AG04450 (cell line): ENCODE measurements at places on chromosomes 5 and 9.

DNA sequence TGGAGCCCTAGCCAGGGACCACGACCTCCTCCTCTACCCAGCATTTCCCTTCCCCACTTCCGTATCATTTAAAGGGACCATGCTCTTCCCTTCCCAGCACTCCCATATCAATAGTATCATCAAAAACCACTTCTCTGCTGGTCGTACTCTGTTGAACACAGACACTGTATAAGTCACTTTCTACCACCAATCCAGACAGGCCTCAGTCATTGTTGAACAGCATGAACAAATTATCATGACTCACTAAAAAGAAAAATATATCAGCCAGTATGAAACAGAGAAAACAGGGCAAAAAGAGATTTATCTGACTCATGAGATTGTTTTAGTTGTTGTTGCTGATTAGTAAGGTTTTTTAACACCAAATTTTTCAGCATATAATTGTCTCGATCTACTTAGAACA is 89.8 kb downstream of the CDKN2A start:
- no peak for DNase-seq

DNA sequence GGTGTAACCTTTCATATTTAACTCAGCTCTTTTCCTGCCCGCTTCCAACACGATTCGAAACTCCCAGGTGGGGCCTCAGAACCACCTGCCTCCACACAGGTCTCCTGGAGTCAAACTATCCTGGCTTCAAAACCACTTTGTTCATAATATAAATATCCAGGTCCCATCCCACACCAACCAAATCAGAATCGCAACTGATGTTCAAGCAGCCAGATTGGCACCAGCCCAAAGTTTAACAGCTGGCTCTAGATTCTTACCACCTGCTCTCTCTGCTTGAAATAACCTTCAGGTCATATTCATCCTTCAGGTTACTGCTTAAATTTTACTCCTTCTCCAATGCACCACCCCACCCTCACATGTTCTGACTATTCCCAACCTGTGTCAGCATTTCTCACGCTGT is 231.4 kb upstream of the TRPM3 start:
- DNase-seq = no peak

- no peak for DNase-seq
Observed at GRCh38 chr5:123451047-123451446, 27.8 kb upstream of the CEP120 start.

GRCh38 chr5:110716247-110717245 is 9.9 kb downstream of the TMEM232 start:
- DNase-seq = no peak

DNA sequence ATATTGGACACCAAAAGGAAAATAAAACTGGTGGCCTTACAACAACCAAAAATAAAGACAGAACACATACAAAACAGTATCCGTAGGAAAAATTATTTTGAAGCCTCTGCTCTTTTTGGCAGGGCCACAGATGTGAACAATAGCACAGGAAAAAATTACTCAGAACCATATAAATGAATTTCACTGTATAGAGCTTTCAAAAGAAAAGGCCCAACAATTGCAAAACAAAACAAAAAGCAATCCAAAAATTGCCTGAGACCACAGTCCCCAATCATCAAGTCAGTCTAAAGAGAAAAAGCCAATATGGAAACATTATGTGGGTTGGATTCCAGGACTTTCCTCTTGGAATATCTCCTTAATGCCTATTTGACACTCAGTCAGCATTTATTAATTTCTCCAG is 243.8 kb downstream of the CEMIP2 start:
- no peak for DNase-seq

- no peak for DNase-seq
Observed at GRCh38 chr5:159112436-159112835, 12.7 kb upstream of the EBF1 start.

GRCh38 chr9:133368249-133368881 is 7.5 kb downstream of the SURF4 start:
- DNase-seq = no peak

- no peak for DNase-seq
Observed at GRCh38 chr5:151318850-151319732, 15.5 kb upstream of the SLC36A3 start.

GRCh38 chr5:18314192-18314778 is 680.0 kb downstream of the TAF11L14 start:
- no peak for DNase-seq

DNA sequence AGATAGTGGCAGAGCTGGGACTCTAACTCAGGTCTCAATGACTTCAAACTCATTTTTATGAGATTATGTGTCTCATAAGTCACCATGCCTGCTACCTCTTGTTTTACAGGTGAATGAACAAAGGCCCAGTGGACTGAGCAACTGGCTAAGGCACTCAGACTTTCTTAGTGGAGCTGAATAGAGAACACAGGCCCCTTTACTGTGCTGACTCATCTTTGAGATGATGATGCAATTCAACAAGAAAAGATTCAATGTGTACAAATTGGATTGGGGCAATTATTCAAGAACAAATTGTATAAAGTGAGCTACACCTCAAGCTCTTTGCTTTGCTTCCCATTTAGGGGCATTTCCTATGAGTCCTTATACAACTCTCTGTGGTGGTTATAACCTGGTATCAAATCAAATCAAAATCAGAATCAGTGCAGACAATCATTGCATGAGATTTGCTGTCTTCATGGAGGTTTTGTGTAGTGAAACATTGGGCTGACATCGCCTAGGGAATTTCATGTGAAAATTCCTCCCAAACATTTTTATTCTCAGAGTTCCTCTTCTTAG is 84.3 kb upstream of the PPP2R2B start:
- no peak for DNase-seq

- no peak for DNase-seq
Observed at GRCh38 chr9:114426046-114426948, 38.5 kb upstream of the AKNA start.

DNA sequence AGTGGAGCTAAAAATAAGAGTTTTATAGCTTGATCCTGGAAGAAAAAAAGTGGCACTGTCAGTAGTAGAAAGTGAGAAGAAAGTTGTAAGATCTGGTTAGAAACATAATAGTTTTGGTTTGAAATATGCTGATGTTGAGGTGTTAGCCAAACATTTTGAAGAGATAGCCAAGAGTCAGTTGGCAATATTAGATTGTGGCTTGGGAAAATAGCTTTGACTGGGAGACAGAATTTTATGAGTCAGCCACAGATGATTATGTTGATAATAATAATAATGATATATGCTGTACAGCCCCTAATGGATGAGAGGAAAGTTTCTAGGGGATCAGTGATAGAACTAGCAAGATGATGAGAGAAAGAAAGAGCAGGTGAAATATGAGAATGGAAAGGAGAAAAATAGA is 12.4 kb upstream of the CDH18 start:
- no peak for DNase-seq

DNA sequence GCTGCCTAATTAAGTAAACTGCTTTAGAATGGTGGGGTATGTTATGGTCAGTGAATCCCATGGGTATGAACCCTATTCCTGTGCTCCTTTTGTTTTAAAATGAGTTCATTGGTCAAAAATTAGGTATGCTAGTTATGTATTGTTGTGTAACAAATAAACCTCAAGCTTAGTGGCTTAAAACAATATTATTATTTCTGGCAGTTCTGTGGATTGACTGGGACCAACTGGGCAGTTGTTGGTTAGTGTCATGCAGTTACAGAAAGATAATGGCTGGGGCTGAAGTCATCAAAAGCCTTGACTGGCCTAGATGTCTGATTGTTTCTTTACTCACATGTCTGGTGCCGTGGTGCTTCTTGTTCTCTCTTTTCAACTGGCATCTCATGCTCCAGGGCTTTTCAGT is 8.9 kb upstream of the PTAR1 start:
- no peak for DNase-seq

GRCh38 chr9:248278-248961 is 33.8 kb downstream of the DOCK8 start:
- no peak for DNase-seq

- no peak for DNase-seq
Observed at GRCh38 chr5:83404182-83404716, 67.3 kb upstream of the VCAN start.

DNA sequence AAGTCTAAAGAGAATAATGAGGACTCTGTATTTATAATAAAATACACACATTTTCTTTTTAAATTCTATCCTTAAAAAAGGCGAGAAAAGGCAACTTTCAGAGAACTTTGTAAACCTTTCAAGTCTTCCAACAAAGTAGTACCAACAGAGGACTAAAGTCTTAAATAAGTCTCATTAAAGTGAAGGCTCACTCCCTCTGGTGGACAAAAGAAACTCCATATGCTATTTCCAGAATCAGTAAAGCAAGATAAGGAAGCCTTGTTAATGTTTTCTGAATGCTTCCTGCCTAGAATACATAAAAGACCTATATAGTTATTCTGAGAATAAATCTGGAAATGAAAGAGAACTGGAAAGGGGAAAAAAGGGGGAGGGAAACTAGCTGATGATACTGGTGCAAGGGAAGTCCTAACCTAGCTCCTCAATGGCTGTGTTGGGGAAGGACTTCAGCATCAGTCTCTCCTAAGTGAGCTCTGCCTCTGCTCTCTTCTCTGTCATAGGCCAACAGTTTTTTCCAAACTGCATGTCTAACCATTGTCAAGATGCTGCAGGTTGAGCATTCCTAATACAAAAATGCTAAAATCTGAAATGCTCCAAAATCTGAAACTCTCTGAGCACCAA is 7.2 kb downstream of the HMGCS1 start:
- peak; percentile 32 for DNase-seq

DNA sequence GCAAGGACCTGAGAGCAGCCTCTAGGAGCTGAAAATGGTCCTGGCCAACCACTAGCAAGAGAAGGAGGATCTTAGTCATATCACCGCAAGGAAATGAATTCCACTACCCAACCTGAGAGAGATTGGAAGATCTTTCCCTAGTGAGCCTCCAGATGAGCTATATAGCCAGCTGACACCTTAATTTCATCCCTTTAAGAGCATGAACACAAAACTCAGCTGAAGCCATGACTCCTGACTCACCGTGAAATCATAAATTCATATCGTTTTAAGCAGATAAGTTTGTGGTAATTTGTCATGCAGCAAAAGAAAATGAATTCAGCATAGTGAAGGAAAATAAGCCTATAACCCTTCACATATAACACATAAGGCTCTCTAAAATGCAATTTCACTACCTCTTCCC is 23.5 kb downstream of the MAPKAP1 start:
- DNase-seq = no peak

- peak; percentile 27 for DNase-seq
Observed at GRCh38 chr5:38551030-38552017, 5.1 kb downstream of the LIFR start.

- no peak for DNase-seq
Observed at GRCh38 chr9:77194423-77194822, 17.1 kb downstream of the VPS13A start.

GRCh38 chr5:9841516-9842170 is 211.5 kb upstream of the TAS2R1 start:
- no peak for DNase-seq

- DNase-seq = no peak
Observed at GRCh38 chr5:44646016-44646415, 162.7 kb upstream of the MRPS30 start.

- no peak for DNase-seq
Observed at GRCh38 chr9:134215420-134215698, 51.0 kb upstream of the RNU6ATAC start.

- DNase-seq = no peak
Observed at GRCh38 chr5:146409054-146409671, 38.0 kb upstream of the TCERG1 start.

DNA sequence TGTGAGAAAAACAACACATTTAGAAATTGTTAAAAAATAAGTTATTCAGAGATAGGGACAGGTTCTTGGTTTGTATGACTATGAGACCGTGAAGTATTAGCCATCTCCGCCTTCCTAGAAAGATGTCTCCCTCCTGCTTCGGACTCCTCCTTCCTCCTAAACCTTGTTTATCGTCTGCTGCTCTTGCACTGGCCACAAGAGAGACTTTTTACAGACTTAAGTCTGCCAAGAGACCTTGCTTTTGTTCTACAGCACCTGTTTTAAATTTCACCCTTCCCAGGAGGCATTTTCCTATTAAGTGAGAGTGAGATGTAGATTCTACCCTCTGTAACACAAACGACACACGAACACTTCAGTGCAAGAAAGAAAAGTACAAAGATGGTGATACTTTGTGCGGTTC is 274.6 kb downstream of the ARHGEF28 start:
- DNase-seq = no peak

- no peak for DNase-seq
Observed at GRCh38 chr5:125376059-125376641, 629.7 kb upstream of the ZNF608 start.

GRCh38 chr9:21590058-21590996 is 108.2 kb upstream of the IFNE start:
- no peak for DNase-seq

GRCh38 chr5:107134931-107135330 is 535.8 kb downstream of the EFNA5 start:
- DNase-seq = no peak

- no peak for DNase-seq
Observed at GRCh38 chr5:10232386-10232785, 17.3 kb downstream of the ATPSCKMT start.

- DNase-seq = no peak
Observed at GRCh38 chr9:133826289-133827085, 88.3 kb upstream of the SARDH start.

GRCh38 chr9:88216126-88216995 is 78.1 kb upstream of the SPATA31C2 start:
- DNase-seq = no peak

- DNase-seq = no peak
Observed at GRCh38 chr5:131749138-131749537, 47.7 kb downstream of the FNIP1 start.

- DNase-seq = no peak
Observed at GRCh38 chr5:11385251-11385900, 518.9 kb downstream of the CTNND2 start.

DNA sequence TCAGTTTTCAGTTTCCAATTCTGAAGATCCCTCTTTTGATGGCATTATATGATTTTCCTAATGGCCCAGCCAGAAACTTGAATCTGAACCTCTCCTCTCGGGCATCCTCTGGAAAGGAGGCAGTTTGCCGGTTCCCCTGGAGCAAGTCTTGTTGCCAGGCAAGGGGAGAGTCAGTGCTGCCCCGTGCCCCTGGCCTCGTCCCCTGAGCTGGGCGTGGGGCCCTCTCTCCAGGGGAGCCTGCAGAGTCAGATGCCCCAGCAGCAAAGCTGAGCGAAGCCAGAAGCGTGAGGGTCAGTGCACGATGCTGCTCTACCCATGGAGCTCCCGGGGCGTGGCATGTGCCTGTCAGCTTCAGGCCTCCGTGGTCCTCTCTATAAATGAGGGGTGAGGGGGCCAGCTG is 14.0 kb downstream of the OLFM1 start:
- no peak for DNase-seq

DNA sequence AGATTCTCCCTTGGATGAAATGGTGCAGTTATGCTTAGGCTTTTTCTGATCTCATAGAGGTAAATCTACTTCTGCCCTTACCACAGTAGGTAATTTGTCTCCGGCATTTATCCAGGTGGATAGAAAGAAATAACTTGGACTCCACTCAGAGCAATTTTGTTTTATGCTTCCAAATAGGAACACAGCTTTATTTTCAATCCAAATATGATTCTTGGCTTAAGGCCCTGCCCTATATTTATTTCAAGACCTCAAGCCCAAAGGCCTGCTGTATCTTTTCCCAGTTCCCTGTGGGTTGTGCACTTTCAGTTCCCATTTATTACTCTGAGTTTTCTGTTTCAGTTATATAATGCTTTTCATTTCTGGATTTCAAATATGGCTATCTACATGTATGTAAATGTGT is 274.2 kb upstream of the SMC2 start:
- no peak for DNase-seq
